Progenitor cell of endocrine pancreas (in vitro differentiated cells): ENCODE measurements at places on chromosomes 3 and 15.

DNA sequence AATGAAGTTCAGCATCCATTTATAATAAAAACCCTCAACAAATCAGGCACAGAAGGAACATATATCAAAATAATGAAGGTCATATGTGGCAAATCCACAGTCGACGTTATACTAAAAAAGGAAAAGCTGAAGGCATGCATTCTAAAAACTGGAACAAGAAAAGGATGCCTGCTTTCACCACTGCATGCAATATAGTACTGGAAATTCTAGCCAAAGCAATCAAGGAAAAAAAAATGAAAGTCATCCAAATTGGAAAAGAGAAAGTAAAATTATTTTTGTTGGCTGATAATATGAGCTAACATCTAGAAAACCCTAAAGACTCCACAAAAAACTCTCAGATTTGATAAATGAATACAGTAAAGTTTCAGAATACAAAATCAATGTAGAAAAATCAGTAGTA, 1123.2 kb downstream of the TBL1XR1 start:
- DNase-seq = no peak

DNA sequence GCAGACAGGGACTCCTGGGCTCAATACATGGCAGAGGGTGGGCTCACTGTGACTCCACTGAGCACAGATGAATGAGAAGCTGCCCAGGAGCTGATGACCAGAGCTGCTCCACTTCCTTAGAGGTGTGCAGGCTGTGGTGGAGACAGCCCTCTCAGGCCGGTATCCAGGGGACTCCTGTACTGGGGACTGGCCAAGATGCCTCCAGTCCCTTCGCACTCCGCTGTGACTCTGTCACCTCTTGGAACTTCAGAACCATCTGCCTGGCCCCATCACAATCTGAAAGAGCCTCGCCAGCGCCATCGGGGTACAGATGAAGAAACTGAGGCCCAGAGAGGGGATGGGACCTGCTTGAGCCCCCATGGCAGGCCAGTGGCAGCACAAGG, 111.2 kb downstream of the ETFA start:
- no peak for DNase-seq

- no peak for DNase-seq
Measured at GRCh38 chr15:59611276-59612260, at the start of gene GCNT3. TSS of gene GCNT3 (plus strand) at chr15:59611783. CDS start at chr15:59618239, 6,456 bp downstream.

GRCh38 chr15:86620157-86620556, 540.5 kb downstream of the AGBL1 start:
- DNase-seq = no peak

GRCh38 chr3:125431391-125431790, 56.3 kb upstream of the ZNF148 start:
- no peak for DNase-seq
